ENCODE measurements at places on chromosomes 3 and 15. TPM values are rescaled to one million over a fixed set of nuclear protein-coding genes. Genes with fewer than 3 reads are reported as not detected.

The C3orf52 gene
- 1.8 TPM for polyA plus RNA-seq

The SPINK8 gene
- polyA plus RNA-seq, result not detected

The CAMP gene
- polyA plus RNA-seq, result 3.7 TPM

The FETUB gene
- not detected for polyA plus RNA-seq

The COL6A6 gene
- polyA plus RNA-seq, result not detected

The TF gene
- 0.01 TPM for polyA plus RNA-seq

The CERS3 gene
- polyA plus RNA-seq, result not detected

The LDHAL6B gene
- 0.33 TPM for polyA plus RNA-seq

The ISLR2 gene
- polyA plus RNA-seq, result 0.48 TPM

The TNIK gene
- 53.5 TPM for polyA plus RNA-seq

The UROC1 gene
- polyA plus RNA-seq, result not detected

The PROK2 gene
- not detected for polyA plus RNA-seq

The TIMP4 gene
- polyA plus RNA-seq, result not detected

The TUSC7 gene
- polyA plus RNA-seq, result not detected

The ISY1 gene
- polyA plus RNA-seq, result 72.2 TPM

The WDR93 gene
- not detected for polyA plus RNA-seq

The ZPLD1 gene
- not detected for polyA plus RNA-seq

The COL6A5 gene
- not detected for polyA plus RNA-seq

The SERPINI2 gene
- polyA plus RNA-seq, result not detected

The KNG1 gene
- not detected for polyA plus RNA-seq

The SCN11A gene
- polyA plus RNA-seq, result not detected

The C3orf80 gene
- polyA plus RNA-seq, result not detected

The CHRD gene
- polyA plus RNA-seq, result not detected

The NRROS gene
- 6.7 TPM for polyA plus RNA-seq

The KNL1 gene
- 28.2 TPM for polyA plus RNA-seq

The C15orf61 gene
- polyA plus RNA-seq, result 7.7 TPM

The IL5RA gene
- 0.13 TPM for polyA plus RNA-seq

The BLM gene
- 45.5 TPM for polyA plus RNA-seq

The CLSTN2 gene
- not detected for polyA plus RNA-seq

The SOX14 gene
- not detected for polyA plus RNA-seq

The ITIH3 gene
- polyA plus RNA-seq, result not detected

The PRR20G gene
- not detected for polyA plus RNA-seq

The AMIGO3 gene
- polyA plus RNA-seq, result 1.1 TPM

The PLA2G4B gene
- polyA plus RNA-seq, result 6.3 TPM

The ZNF774 gene
- 0.54 TPM for polyA plus RNA-seq

The PHLDB2 gene
- 0.67 TPM for polyA plus RNA-seq

The RTP1 gene
- not detected for polyA plus RNA-seq

The CYP8B1 gene
- not detected for polyA plus RNA-seq

The TNNC1 gene
- 0.66 TPM for polyA plus RNA-seq

The VGLL4 gene
- polyA plus RNA-seq, result 20.6 TPM

The TBC1D5 gene
- polyA plus RNA-seq, result 43.3 TPM

The HOMER2 gene
- polyA plus RNA-seq, result 2.5 TPM

The CCDC39 gene
- 0.29 TPM for polyA plus RNA-seq

The CCDC80 gene
- polyA plus RNA-seq, result 0.25 TPM

The GP9 gene
- 0.23 TPM for polyA plus RNA-seq

The RPUSD3 gene
- polyA plus RNA-seq, result 66.0 TPM

The NUTM1 gene
- polyA plus RNA-seq, result 0.06 TPM
